ENCODE measurements at places on chromosomes 12 and 14.

GRCh38 chr12:96238336-96239047 lies 44.3 kb downstream of the ELK3 start:
- DNase-seq = no peak

GRCh38 chr14:67410313-67410712 lies 1.7 kb downstream of the PLEK2 start:
- no peak for DNase-seq

GRCh38 chr12:12534166-12534866 lies 28.3 kb downstream of the DUSP16 start:
- no peak for DNase-seq

DNA sequence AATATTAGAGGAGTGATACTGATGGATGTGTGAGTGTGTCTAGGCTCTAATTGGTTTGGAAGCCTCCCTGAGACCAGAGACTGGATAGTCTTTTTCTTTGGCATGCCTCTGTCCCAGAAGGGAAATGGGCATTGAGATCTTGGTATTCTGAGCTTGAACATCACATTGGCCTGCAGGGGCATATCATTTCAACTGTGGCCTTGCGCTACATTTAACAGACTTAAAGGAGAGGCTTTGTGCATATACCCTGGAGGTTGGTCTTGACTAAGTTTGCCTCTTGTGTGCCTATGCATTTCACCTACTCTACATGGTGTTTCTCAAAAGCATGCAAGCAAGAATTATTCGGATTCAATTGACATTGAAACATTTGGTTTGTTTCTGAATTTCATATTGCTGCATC lies 185.4 kb downstream of the TMTC2 start:
- DNase-seq = no peak

DNA sequence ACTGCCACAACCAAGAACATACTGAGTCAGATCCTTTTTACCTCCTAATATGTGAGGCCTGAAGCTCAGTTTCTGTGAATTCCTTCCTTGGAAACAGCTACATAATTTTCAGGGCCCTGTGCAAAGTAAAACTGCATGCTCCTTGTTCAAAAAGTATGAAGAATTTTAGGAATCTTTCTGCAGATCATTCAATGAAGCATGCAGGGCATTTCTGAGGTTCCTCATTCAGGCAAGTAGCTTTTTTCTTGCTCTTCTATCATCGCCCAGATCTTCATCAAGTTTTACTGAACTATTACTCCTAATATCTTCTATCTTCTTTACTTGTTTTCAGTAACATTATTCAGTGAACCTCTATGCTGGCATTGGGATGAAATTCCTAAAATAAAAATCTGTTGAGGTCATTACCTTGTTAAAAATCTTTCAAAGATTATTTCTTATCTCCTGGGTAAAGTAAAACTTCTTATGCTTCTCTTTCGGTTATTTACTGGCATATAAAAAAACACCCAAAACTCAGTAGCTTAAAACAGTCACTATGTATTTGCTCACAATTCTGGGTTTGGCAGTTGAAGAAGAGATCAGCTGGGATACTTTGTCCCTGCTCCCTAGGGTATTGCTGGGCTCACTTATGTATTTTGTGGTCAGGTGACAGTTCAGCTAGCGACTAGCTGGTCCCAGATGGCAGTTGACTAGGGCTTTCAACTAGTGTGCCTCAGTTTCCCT lies 42.6 kb upstream of the KRR1 start:
- DNase-seq = peak; percentile 36

DNA sequence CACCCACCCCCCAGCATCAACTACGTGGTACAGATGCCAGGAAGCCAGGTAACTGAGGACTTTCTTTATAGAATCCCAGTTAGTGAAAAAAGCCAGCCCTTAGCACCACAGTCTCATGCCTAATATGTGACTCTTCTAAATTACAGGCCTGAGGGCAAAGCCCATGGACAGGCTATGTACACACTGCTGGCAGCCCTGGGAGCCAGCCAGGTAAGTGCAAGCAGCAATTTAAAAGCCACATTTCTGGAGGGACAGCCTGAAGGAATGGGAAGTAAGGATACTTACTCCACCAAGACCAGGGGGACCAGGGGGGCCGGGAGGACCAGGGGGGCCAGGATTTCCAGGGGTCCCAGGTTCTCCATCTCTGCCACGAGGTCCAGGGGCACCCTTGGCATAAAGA lies 7.0 kb downstream of the COL2A1 start:
- DNase-seq = no peak

DNA sequence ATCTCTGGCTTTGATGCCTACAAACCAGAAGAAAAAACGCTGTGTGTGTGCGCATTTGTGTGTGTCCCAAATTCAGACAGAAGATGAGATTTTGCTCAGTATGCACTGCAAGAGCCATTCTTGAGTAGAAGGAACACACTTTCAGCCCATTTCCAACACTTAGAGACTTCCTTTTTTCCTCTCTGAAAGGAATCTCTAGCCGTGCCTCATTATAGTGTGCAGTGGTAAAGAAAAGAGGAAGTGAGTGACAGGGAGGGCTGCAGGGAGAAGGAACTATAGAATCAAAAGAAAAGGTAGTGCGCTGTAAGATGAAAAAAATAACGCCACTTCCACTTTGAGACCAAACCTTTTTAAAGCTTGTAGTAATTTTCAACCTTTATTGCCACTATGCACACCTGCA lies 1400.9 kb upstream of the FLRT2 start:
- DNase-seq = no peak

DNA sequence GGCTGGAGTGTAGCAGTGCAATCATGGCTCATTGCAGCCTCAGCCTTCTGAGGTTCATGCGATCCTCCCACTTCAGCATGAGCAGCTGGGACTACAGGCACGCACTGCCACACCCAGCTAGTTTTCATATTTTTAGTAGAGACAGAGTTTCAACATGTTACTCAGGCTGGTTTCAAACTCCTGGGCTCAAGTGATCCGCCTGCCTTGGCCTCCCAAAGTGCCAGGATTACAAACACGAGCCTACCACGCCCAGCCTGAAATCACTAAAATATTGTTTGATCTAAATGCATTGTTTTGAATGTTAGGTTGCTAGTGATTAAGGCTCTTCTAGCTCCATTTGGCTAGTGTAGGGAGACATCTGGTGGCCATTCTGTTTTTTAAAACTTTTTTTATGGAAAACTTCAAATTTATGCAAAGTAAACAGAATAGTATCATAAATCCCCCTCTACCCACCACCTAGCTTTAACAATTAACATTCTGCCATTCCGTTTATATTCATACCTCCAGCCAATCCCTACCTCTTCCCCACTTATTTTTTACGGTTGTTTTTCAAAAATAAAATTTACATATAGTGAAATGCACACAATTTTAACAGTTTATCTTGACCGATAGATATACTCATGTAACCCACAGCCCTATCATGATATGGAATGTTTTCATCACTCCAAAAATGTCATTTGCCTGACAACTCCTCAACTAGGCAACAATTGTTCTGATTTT lies 37.8 kb downstream of the MYO1H start:
- peak; percentile 6 for DNase-seq

GRCh38 chr12:56258068-56258819 lies at the start of gene ANKRD52:
ANKRD52 (minus strand) TSS chr12:56258384; CDS start chr12:56258269, 115 bp downstream.
- DNase-seq = peak; percentile 49

DNA sequence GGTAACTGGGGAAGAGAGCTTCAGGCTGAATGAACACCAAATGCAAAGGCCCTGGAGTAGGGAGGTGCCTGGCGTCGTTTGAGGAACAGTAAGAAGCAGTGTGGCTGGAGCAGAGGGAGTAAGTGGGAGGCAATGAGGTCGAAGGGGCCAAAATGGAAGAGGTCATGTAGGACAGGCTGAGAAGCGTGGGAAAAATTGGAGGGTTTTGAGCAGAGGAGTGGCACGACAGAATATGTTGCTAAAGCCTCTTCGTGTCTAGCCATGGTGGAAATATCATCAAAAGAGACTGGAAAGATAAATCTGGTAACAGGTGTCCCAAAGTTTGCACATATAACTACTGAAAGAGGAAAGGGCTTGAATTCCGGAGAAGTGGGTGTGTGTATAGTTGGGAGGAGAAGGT lies 1.9 kb downstream of the TRIM9 start:
- no peak for DNase-seq

GRCh38 chr12:59858508-59859170 lies 262.8 kb downstream of the SLC16A7 start:
- DNase-seq = no peak

- no peak for DNase-seq
Measured at GRCh38 chr14:70697701-70698100, 56.0 kb downstream of the TTC9 start.
